ENCODE measurements at places on chromosomes 7 and 10.

GRCh38 chr10:14625192-14625631 lies 149.5 kb downstream of the FAM107B start:
- no peak for DNase-seq

GRCh38 chr7:88316456-88316855 lies 9.8 kb upstream of the STEAP4 start:
- DNase-seq: no peak

- no peak for DNase-seq
Measured at GRCh38 chr10:21989453-21990154, 13.9 kb downstream of the DNAJC1 start.

DNA sequence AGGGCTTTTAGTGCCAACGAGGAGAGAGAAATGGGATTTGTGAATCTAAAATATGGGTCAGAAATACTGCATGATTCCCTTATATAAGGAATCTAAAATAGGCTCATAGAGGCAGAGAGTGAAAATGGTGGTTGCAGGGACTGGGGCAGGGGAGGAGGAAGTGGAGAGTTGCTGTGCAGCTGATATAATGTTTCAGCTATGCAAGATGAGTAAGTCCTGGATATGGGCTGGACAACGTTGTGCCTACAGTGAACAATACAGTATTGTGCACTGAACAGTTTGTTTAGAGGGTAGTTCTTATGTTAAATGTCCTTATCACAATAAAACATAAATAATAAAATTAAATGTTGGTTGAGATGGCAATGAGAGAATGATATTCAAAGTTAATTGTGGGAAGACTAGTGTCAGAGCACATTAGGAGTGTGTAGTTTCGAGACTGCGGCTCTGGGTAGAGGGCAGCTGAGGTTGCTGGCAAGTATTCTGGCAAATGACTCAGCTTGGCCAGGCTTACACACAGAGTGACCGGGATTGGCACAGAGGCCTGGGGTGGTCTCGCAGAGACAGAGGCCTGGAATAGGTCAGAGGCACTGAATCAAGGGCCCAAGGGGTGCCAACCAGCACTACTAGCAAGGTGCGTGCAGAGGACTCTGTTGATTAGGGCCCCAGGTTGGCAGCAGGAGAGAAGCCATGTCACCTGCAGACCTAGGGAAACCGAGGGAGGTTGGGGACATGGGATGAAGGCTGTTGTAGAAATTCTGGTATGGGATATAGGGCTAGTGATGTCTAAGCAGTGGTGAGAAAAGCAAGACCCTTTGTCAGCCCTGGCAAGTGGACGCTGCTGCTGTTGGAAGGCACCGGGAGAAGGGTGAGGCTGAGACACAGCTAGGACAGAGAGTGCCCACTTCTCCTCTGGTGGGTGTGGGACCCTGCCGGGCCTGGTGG lies 2.8 kb upstream of the DEPP1 start:
- DNase-seq: no peak

GRCh38 chr7:46522354-46522906 lies 601.4 kb upstream of the IGFBP3 start:
- no peak for DNase-seq
